Stimulated activated CD4-positive, alpha-beta T cell treated with anti-CD3 and anti-CD28 coated beads, Interleukin-1b, Interleukin-23, amount 100 ng/mL, for 48 hours (primary cell): ENCODE measurements at places on chromosomes 5 and 9.

DNA sequence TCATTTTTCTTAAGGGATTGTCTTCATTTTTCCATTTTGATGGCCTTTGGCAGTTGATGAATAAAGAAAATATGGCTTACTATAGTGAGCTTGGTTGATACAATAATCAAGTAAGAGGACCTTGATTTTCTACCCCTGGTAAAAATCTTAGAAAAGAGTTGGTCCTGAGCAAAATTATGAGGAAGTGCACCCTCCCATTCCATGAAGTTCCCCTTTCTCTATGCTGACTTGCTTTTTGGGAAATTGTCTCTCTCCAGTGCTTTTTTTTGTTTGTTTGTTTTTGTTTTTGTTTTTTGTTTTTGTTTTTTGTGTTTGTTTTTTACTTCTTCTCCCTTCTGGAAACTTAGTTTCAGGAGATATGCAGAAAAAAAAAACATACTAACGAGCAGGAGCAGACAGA is 449.2 kb upstream of the ACTBL2 start:
- DNase-seq, result no peak

DNA sequence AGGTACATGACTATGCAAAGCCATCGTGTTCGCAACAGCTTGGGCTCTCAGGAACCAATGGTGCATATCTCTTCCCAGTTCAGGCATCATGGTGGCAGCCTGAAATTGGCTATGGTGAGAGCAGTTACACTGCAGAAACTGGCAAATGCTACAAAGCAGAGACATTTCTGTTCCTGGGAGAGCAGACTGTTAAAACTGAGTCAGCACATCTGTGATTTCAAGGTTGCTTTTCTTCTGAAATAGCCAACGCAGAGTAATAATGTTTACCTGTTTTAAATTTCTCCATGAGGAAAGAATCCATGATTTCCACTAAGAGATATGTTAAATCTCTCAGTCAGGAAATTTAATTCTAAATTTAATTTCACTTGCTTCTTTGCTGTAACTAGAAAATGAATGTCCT is 47.8 kb downstream of the C7 start:
- DNase-seq, result no peak

- no peak for DNase-seq
These were observed 151.7 kb upstream of the TAS2R1 start for GRCh38 chr5:9781890-9782289.

DNA sequence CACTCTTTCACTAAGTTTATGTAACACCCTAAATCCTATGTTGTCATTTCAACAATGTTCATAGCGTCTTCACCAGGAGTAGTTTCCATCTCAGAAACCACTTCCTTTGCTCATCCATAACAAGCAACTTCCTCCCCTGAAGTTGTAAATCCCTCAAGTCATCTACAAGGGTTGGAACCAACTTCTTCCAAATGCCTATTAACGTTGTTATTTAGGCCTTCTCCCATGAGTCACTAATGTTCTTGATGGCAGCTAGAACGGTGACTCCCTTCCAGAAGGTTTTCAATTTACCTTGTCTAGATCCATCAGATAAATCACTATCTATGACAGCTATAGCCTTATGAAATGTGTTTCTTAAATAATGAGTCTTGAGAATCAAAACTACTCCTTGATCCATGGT is 73.3 kb upstream of the TARS1 start:
- no peak for DNase-seq

DNA sequence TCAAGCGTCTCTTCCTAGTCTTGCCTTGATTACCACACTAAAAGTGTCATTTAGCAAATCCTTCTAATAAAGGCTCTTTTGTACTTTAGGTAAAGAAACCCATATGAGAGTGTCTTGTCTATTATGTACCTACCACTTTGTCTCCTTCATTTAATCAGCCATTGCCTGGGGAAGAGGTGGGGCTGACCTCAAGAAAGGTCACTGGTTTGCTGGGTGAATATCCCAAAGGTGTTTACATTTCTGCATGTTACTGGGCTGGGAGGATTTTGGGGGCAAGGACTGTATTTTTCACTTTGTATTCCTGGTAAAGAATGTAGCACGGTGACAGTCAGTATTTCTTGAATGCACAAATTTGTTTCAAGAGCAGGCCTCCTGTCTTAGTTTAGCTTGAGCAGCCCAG is 11.9 kb upstream of the RPS23 start:
- DNase-seq, result no peak

- no peak for DNase-seq
These were observed 182.2 kb downstream of the MAPKAP1 start for GRCh38 chr9:125524583-125525355.

- DNase-seq, result peak; percentile 75
These were observed 13.8 kb downstream of the TSPAN17 start for GRCh38 chr5:176660860-176661641.

GRCh38 chr5:32586276-32586599 is 881 bp downstream of the SUB1 start:
- no peak for DNase-seq

DNA sequence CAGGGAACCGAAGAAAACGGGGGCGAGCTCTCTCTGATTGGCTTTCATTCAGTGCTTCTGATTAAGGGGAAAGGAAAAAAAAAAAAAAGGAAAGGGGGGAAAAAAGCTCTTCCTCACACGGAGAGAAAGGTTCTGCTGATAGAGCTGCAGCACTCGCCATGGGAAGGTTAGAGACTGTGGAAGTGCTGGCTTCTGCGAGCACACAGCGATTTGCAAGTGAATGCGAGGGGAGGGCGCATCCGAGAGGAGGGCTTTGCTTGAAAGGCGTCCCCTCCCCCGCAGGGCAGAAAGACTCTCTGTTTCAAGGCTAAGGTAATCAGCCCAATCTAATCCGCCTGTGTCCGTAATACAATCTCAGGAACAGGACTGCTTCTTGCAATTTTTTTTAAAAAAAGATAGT is at the start of gene CDH10:
CDH10 (minus strand) TSS at position 218 of the 400 bp plus-strand sequence. CDS start 51,488 bp downstream, outside the sequence.
- DNase-seq, result no peak

GRCh38 chr5:76849419-76850291 is at the start of gene S100Z:
Gene S100Z (plus strand): TSS chr5:76850014. CDS start chr5:76875360, 25,346 bp downstream.
- DNase-seq, result peak; percentile 58

- no peak for DNase-seq
These were observed 154.3 kb upstream of the FGF10 start for GRCh38 chr5:44543511-44543910.

GRCh38 chr5:57889558-57889957 is 406.9 kb upstream of the ACTBL2 start:
- no peak for DNase-seq

DNA sequence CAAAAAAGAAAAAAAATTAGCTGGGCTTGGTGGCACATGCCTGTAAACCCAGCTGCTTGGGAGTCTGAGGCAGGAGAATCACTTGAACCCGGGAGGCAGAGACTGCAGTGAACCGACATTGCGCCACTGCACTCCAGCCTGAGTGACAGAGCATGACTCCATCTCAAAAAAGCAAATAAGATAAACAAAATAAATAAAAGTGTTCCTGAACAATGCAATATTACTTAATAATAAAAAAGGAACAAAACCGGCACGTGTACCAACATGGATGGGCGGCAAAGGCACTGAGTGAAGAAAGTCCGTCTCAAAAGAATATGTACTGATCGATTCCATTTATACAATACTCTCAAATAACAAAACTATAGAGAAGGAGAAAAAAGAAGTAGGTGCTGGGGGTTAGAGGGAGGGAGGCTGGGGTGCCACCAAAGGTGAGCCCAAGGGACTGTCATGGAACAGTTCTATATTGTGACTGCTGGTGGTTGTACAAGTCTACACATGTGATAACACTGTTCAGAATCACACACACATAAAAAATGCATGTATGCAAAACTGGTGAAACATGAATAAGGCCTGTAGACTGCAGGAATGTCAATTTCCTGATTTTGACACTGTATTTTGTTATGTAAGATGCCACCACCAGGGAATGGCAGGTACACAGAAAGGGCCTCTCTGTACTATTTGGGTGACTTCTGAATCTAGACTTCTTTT is 15.8 kb downstream of the MYO10 start:
- DNase-seq, result no peak

- DNase-seq, result no peak
These were observed 66.3 kb upstream of the TNFAIP8 start for GRCh38 chr5:119289438-119290044.

DNA sequence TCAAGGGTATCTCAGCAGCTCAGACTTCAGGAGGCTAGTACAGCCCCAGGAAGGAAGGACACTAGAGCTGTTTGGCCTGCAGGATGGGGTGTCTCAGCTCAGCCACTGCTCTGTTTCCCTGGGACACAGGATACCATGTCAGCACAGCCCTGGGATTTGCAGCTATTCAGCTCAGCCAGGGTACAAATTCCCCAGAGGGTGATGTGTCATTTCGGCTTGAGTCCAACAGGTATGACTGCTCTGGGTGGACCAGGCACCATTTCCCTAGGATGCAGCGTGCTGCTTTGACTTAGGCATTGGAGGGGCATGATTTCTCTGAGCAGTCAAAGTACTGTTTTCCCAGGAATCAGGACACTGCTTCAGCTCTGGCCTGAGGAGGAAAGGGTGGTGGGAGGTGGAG is 130.1 kb downstream of the ARSB start:
- no peak for DNase-seq

DNA sequence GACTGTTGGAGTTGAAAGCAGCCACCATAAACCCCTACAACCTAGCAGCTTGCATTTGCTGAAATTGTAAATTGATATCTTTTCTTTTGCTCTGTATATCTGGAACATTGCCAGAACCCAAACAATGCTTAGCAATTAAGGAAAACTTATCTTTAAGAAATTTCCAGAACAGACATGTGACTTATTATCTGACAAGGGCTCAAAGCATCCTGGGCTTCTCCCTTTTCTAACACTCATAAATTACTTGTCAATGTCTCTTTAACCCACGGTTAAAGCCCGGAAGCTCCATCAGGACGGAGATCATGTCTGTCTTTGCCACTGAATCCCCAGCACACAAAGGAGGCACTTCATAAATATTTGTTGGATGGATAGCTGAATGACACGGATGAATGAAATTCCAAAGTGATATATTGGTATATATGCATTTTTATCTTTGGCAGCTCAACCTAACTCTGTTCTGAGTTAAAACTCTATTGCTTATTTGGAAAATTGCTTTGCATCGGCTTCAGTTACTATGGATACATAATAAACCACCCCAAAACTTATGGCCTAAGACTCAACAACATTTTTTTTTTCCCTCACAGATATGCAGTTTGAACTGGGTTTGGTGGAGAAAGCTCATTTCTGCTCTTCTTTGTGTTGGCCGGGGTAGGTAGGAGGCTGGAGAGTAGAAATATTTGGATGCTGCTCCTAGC is 103.1 kb upstream of the CLINT1 start:
- no peak for DNase-seq

- no peak for DNase-seq
These were observed 25.8 kb upstream of the CARNMT1 start for GRCh38 chr9:75053869-75054268.

- DNase-seq, result no peak
These were observed 54.3 kb upstream of the TNFSF15 start for GRCh38 chr9:114860187-114860586.

DNA sequence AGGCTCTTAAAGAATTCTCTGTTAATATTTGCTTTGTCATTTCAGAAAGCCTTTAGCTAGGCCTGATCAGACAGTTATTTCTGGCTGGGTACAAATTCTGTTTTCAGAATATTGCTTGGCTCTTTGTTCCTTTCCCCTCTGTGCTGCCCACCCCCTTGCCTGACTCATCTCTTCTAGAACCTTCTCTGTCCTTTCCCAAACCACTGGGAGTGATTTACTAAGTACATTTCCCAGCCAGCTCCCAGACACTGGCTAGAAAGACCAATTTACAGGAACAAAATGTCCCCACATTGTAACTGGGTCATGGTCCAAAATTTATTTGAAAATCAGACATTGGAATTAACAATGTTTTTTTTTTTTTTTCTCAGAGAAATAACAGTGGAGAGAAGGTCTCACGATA is 133.1 kb upstream of the MAP1B start:
- no peak for DNase-seq

GRCh38 chr9:136902259-136902821 is 16.0 kb downstream of the TRAF2 start:
- DNase-seq, result peak; percentile 87

- DNase-seq, result no peak
These were observed 36.5 kb upstream of the NTNG2 start for GRCh38 chr9:132125361-132125760.

DNA sequence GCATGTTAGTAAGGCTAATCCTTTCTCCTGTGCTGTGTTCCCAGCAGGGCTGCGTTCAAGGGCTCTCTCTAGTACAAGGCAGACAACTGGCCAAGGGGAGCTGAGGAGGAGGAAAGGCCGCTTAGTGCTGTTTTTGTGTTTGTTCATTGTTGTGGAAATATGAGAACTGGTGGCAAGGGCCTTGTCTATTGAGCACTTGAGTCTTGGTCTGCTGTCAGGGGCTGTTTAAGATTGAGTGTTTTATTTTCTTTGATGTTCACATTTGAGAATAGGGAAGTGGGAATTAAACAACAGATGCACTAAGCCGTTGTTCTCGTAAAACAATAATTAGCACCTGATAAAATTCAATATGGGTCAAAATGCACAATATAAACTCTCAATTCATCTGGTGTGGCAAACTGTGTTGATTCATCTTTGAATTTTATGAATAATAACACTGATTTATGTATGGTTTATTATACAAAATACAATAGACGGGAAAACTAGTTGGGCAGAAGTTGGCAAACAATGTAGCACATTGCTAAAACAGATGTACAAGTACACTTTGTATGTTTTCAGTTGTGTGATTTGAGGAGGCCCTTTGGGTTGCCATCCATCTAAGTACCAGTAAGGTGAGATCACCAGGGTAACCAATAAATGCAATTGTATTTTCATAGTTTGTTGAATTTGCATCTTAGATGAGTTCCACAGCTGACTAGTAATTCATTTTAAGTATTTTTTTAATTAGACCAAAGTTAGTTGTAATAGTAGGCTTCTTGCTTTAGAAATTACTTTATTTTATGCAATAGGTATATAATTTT is 97.6 kb upstream of the GRHPR start:
- DNase-seq, result no peak

DNA sequence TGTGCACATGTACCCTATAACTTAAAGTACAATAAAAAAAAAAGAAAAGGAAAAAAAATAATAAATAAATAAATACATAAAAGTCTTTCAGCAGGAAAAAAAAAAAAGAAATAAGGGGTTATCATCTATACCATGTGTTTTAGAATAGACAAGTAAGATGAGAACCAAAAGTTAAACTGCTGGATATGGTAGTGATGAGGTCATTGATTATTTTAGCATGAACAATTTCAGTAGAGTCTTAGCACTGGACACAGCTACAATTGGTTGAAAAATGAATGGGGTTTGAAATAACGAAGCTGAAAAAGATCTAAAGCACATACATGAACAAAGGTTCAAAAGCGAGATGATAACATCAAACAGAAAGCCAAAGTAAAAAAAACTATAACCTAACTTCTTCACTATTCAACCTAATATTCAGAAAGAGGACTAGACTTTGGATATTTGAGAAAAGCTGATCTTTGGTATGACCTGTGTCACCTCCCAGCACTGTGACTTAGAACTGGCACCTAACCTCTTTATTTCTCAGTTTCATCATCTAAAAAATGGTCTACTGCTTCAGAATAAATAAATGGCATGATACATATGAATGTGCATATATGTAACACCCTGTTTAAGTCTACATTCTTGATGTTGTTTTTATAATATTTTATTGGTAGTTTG is 133.3 kb downstream of the RAB3C start:
- DNase-seq, result no peak
